Adrenal gland (tissue), 19 donors: ENCODE measurements at places on chromosomes 16 and 17. TPM values are rescaled to one million over a fixed set of nuclear protein-coding genes. Genes with fewer than 3 reads are reported as not detected.

ZNF205 gene
- polyA plus RNA-seq, result 33.9 TPM

GFAP gene
- 3.2 TPM for polyA plus RNA-seq

SSTR5 gene
- not detected for polyA plus RNA-seq

KCNJ12 gene
- 0.77 TPM for polyA plus RNA-seq

PRDM7 gene
- polyA plus RNA-seq, result not detected

TP53TG3F gene
- polyA plus RNA-seq, result not detected

DNA sequence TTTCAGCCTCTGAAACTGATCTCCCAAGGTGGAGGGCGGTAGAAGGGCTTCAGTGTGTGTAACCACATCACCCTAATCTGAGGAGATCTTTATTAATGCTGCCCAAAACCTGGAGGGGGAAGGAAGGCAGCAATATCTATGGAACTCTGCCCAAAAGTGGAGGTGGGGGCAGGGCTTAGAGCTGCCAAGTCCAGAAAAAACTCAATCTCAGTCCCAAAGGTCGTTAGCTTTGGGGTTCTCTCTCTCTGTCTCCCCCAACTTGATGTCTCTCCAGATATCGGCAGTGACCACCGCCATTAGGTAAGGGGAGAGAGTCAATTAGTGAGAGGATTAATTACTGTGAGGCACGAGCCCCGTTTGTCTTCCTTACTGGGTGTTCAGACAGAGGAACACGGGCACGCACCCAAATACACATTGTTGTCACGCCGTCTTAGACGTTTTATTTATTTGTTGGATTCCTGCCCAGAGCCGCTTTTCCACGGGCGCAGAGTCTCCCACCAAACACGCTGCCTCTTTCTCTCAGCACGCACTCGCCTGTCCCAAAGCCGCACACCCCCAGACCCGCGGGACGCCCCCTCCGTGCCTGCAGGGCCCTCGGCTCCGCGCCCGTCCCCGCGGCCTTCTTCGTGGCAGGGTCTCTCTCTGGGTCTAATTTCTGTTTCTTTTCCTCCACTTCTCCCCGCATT is 5.4 kb upstream of the LHX1 start:
- peaks cover 11% of the 10 kb centered on the region for H3K4me1 ChIP-seq
- no peaks in the 10 kb centered on the region for H3K36me3 ChIP-seq
- DNase-seq, result peak; percentile 28
- H3K27me3 ChIP-seq, result peaks cover 90% of the 10 kb centered on the region

- no peaks in the 10 kb centered on the region for H3K4me1 ChIP-seq
- no peak overlapping the region for H3K27ac ChIP-seq
- no peak for DNase-seq
- no peak overlapping the region for H3K4me3 ChIP-seq
- no peaks in the 10 kb centered on the region for H3K27me3 ChIP-seq
Observed at GRCh38 chr17:14204084-14204483, 32.6 kb downstream of the CDRT15 start.

DNA sequence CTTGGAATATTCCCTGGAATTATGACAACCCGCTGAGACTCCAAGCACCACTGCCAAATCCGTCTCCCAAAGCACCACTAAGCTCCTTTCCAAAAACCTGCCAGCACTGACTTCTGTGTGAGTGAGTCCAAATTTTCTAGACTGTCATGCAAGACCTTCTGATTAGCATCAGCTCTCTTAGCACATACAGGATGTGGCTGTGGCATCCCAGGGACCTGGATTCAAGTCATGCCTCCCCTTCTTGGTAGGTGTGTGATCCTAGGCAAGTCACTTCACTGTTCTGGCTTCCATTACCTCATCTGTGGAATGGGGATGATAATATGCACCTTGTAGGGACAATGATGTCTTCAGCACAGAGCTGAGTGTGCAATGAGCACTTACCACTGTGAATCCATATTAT is 38.3 kb upstream of the USP7 start:
- H3K4me3 ChIP-seq, result no peak overlapping the region
- DNase-seq, result no peak
- H3K36me3 ChIP-seq, result no peaks in the 10 kb centered on the region
- no peaks in the 10 kb centered on the region for H3K4me1 ChIP-seq

- H3K4me1 ChIP-seq, result no peaks in the 10 kb centered on the region
- H3K27ac ChIP-seq, result no peak overlapping the region
- no peaks in the 10 kb centered on the region for H3K27me3 ChIP-seq
- H3K36me3 ChIP-seq, result no peaks in the 10 kb centered on the region
- DNase-seq, result no peak
- H3K4me3 ChIP-seq, result no peak overlapping the region
Observed at GRCh38 chr17:27596096-27596495, 34.9 kb upstream of the LGALS9 start.

DNA sequence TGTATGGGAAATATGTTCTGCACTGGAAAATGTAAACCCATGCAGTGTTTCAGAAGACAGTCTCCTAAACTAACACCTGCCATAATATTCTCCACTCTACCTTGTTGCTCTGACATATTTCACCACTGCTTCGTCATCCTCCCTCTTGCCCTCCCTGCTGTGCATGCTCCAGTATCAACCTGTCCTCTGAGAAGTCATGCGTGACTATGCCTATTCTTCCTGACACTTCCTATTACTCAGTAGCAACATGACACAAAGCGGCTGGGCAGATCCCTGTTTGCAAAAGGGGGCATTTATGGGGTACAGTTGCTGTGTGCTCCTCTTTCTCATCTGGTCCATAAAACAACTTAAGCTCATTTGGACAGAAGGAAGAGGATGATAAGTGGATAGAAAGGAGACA is 805.6 kb upstream of the EEF2KMT start:
- no peak for DNase-seq
- H3K27ac ChIP-seq, result no peak overlapping the region
- no peaks in the 10 kb centered on the region for H3K36me3 ChIP-seq
- no peak overlapping the region for H3K4me3 ChIP-seq
- no peaks in the 10 kb centered on the region for H3K27me3 ChIP-seq

DNA sequence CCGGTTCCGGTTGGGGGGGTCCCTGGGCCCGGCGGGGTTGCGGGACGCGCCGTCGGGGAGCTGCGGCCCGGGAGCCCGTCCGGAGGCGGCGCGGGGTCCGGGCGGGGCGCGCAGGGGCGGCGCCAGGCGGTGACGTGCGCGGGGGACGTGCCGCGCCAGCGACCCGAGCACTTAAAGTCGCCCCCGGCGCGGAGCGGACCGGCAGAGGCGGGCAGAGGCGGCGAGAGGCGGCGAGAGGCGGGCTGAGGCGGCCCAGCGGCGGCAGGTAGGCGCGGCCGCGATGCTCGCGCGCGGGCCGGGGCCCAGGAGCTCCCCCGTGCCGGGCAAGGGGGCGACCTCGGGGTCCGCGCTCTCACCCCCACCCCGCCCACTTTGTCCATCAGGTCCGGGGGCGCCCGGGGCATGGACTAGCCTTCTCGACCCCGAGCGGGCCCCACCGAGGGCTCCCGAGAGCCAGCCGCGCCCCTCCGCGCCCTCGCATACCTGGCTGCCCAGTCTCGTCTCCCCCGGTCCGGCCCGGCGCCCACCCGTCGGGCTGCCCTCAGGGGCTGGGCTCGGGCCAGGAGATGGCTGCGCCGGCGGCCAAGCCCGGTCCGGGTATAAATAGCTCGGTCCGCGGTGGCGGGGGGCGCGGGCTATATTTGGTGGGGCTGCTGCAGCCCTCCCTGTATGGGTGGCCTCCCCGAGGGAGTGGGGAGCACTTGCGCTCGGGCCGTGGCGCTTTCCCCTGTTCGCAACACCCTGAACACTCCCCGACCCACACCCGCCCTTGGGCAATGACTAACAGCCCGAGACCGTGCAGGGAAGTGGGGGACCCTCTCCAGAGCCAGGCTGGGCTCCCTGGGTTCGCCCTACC is at the start of gene SLC16A3:
Gene SLC16A3 (plus strand): TSS at position 201 of the 856 bp plus-strand sequence. CDS start 6,967 bp downstream, outside the sequence.
- DNase-seq, result no peak
- peaks cover 25% of the 10 kb centered on the region for H3K4me1 ChIP-seq
- H3K4me3 ChIP-seq, result no peak within 1 kb of the TSS
- H3K27ac ChIP-seq, result peak within 1 kb of the TSS; percentile 68

DNA sequence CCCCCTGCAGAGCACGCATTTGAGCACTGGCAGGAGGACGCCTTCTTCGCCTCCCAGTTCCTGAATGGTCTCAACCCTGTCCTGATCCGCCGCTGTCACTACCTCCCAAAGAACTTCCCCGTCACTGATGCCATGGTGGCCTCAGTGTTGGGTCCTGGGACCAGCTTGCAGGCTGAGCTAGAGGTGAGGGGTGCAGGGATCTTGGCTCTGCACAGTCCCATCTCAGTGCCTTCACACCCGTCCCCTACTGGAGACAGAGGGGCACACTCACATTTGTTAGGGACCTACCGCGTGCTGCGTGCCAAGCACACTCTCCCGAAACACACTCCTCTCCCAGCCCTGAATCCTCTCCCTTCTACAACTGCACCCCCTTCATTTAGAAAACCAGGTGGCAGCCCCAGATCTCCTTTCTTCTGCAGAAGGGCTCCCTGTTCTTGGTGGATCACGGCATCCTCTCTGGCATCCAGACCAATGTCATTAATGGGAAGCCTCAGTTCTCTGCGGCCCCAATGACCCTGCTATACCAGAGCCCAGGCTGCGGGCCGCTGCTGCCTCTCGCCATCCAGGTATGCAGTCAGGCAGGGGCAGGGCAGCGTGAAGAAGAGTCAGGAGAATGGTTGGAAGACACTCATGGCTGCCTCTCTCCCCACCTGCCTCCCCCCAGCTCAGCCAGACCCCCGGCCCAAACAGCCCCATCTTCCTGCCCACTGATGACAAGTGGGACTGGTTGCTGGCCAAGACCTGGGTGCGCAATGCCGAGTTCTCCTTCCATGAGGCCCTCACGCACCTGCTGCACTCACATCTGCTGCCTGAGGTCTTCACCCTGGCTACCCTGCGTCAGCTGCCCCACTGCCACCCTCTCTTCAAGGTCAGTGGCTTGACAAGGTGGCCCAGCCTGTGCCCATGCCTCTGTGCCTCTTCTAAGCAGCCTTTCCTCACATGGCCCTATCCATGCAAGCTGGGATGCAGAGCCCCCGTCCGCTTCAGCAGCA is 6.3 kb downstream of the ALOX15B start:
- peaks cover 5% of the 10 kb centered on the region for H3K27me3 ChIP-seq
- H3K4me3 ChIP-seq, result no peak overlapping the region
- DNase-seq, result no peak

- H3K4me3 ChIP-seq, result no peak overlapping the region
- no peak for DNase-seq
- H3K27ac ChIP-seq, result no peak overlapping the region
- no peaks in the 10 kb centered on the region for H3K36me3 ChIP-seq
- H3K27me3 ChIP-seq, result no peaks in the 10 kb centered on the region
Observed at GRCh38 chr17:12250973-12251372, 230.3 kb downstream of the MAP2K4 start.
